RWPE1 (cell line): ENCODE measurements at places on chromosomes 5 and 9.

DNA sequence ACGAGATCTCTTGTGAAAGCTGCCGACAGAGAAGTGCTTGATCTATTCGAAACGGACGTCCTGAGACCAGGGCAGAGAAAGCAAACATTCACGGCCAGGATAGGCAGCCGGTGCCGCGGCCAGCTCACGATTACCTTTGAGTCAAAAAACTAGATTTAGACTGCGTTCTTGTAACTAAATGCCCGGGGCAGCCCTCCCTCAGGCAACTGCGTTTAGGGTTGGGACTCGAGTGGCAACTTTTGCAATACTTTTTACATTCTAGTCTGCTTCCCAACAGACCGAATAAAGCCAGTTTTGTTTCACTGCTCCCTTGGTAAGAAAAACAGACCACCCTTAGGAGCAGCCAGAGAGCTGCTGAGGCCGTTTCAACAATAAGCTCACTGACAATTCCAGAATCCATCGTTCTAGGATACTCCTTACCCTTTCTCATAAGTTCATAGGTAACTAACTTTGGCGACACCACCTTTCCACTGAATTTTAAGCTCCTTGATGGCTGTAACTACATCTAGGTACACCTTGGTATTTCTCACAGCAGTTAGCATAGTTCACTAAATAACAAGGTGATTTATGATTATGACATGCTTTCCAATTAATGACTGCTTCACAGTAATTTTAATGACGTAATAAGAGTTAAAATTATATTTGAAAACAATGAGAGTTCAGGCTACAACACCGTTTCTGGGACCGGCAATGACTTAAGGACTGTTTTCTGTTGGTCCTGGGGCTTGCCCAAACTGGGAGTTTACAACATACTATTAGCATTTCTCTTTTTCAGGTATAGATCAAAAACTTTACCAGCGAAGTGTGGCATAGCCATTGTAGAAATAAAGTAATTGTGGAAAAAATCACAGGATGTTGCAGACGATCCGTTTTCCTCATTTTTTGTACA lies 899 bp upstream of the RAPGEF6 start:
- DNase-seq = no peak

- peak; percentile 15 for DNase-seq
These were observed 125.8 kb downstream of the DTWD2 start for GRCh38 chr5:118862596-118862995.

DNA sequence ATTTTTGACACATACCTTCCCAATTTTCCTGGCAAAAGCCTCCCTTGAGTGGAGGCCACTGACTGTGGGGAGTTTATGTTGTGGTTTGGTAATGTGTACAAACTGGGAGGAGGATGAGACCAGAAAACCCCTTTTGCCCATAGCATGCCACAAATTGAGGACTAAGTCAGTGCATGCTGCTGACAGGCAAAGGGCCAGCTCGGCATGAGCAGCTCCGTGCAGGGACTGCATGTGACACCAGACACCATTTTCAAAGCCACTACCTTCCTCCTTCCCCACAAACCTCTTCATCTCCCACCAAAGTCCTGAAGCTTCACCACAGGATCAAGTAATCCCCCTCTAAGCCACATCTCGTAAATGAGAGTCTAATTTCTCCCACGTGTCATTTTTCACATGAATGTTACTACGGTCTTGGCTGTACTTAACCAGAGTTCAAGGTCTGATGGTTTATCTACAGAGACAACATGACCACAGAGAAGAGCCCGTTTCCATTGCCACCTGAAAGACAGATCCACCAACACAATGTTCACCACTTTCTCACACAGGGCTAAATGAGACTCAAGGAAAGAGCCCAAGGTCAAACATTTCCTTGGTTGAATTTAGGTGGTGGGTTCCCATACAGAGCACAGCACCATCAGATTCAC lies 106.5 kb downstream of the NFIB start:
- DNase-seq = no peak

GRCh38 chr5:883475-884181 lies 9.0 kb downstream of the BRD9 start:
- no peak for DNase-seq

DNA sequence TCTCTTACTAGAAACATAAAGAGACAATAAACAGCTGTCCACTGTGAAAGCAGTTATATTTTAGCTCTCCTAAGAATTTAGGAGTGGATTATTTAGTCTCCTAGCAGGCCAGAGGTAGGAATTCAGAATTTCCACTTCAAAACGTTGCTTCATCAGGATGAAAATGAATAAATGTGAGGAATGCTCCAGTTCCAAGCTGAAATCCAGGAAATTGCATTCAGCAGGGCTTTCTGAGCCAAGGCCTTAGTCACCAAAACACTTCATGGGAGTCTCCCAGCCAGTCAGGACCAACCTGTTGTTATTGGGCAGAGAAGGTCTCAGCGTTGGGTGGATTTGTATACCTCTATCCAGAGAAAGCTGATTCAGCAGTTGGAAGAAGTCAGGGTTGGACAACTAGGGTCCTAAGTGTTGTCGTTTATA lies 1040.3 kb downstream of the TLE1 start:
- DNase-seq = no peak

GRCh38 chr5:54317511-54318260 lies 7.3 kb upstream of the ARL15 start:
- no peak for DNase-seq

DNA sequence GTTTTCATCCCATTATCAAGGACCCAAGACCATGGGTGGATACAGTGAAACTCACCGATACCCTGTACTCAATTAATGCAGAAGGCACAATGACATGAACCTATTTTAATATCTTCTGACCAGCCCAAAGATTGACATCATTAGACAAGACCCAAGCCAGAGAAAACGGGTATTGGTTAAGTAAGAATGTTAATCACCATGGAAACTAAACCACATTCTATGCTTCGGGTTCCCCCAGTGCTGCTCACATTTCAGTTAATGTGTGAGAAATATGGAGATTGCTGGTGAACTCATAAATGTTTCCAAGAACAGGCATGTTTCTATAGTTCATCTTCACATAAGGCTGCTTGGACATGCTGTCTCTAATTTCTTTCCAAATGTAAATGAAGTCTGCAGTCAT lies 77.0 kb downstream of the IRX2 start:
- DNase-seq = no peak

DNA sequence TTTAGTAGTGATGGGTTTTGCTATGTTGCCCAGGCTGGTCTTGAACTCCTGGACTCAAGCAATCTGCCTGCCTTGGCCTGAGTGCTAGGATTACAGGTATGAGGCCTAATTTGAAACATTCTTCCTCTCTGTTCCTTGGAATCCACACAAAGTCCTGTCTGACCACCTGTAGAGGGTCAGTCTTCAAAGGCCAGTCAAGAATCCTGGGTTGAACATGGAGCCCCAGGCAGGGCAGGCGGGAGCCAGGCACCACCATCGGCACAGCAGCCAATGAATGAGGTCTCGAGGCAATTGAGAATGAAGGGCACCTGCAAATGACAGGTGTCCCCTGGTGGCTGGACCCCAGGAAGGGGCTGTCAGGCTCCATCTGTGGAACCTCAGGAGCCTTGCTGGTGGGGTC lies 17.4 kb upstream of the NCS1 start:
- DNase-seq = no peak

- no peak for DNase-seq
These were observed 32.9 kb downstream of the ROPN1L start for GRCh38 chr5:10474521-10475075.

DNA sequence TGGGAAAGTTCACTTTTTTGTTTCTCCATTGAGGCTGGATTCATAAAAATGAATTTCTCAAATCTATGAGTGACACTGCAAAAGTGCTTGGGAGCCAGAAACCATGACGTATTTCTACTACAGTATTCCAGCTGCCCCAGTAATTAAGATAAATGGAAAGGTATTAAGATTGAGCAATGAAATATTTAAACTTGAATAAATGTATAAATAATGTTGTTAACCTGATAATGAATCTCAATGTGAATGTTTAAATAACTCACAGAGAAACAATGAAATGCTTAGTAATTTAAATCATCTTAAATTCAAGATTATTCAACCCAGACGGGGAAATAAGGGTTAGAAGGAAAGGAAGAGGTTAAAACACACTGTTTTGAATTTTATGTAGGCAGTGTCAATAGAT lies 11.2 kb upstream of the SRP19 start:
- no peak for DNase-seq

GRCh38 chr9:129386812-129387177 lies 208.7 kb upstream of the IER5L start:
- no peak for DNase-seq

- no peak for DNase-seq
These were observed 13.1 kb upstream of the LHFPL2 start for GRCh38 chr5:78661691-78662090.

DNA sequence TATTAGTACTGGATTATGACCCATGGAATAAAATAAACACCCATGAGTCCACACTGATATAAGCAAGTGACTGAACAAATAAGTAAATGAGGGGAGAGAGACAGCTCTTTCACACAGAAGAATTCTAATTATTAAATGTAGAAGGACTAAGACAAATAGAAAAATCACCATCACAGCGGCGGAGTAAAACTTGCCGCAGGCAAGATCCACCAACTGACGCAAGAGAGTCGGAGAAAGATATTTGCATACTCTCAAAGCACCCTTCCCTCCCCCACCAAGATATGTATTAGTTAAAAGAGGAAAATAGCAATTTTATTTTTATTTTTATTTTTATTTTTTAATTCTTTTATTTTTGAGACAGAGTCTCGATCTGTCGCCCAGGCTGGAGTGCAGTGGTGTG lies 14.6 kb upstream of the N4BP3 start:
- no peak for DNase-seq
